Caudate nucleus (tissue), 63 donors: ENCODE measurements at places on chromosomes 2 and 18.

- no peak for DNase-seq
These were observed 178.8 kb upstream of the GLI2 start for GRCh38 chr2:120556911-120557310.

- DNase-seq = no peak
These were observed 18.7 kb upstream of the NCKAP5 start for GRCh38 chr2:133586978-133587377.

DNA sequence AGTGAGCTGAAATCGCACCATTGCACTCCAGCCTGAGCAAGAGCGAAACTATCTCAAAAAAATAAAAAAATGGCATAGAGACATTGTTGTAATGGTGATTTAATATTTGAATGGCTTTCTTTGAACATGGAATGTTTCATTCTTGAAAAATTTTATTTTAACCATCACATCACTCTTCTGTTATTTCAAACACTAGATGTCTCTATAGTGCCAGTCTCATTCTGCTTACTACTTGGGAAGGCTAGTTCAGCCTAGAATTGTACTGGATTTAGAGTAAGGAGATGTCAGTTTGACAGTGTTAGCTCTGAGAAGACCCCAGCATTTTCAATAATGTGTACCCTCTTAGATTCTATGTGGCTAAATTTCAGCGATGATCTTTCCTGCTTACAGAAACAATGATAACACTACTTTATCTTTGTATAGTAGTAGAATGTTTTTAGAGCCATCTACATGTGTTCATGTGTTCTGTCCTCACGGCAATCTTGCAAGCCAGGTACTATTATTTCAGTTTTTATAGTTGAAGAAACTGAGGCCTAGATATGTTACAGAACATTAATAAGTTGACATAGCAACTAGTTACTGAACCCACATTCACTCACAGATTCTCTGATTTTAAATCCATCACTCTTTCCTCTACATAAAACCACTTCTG is 142.9 kb upstream of the ZSWIM2 start:
- DNase-seq = no peak

DNA sequence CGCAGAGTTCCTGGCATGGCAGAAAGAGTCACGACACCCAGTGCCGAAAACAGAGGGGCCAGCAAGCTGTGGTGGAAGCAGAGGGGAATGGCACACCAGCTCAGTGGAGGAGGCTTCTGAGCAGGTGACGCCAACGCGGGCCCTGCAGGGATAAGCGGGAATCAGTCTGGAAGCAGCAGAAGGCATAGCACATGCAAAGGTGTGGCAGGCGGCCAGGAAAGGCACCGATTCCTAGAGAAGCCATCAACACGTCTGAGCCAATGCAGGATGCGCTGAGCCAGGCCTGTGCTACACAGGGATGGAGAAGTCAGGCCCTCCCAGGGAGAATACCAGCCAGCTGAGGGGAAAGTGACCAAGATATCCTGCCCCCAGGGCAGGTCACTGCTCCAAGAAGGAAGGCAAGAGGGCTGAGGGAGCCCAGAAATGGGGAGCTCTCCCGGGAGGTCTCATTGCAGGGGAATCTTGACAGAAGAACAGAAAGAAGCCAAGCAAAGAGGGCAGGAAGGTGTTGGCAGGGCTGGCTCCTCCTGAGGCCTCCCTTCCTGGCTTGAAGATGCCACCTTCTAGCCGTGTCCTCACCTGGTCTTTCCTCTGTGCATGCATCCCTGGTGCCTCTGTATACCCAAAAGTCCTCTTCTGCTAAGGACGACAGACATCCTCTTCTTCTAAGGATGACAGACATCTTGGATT is 16.3 kb downstream of the TEX51 start:
- DNase-seq = no peak

DNA sequence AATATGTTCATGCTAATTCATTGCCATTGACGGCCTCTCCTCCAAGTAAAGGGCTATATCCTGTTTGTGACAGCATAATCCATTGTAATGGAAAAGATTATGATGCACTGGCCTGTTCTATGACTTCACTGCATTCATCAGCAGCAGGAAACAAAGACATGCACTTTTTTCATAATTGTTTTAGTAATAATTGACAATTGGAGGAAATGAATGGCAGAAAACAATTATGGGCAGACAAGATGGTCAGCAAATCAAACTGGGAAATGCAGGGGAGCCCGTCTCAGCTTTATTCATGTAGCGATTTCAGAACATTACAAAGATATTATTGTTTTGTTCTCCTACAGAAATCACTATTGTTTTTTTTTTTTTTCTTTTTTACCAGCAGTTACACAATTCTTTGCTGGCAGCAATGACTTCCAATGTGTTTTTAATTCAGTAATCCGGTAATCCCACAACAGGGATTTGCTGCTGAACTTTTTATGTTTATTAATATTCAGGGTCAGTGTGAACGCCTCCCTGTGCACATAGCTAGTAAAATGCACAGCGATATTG is 33.8 kb upstream of the RASGRP3 start:
- no peak for DNase-seq

DNA sequence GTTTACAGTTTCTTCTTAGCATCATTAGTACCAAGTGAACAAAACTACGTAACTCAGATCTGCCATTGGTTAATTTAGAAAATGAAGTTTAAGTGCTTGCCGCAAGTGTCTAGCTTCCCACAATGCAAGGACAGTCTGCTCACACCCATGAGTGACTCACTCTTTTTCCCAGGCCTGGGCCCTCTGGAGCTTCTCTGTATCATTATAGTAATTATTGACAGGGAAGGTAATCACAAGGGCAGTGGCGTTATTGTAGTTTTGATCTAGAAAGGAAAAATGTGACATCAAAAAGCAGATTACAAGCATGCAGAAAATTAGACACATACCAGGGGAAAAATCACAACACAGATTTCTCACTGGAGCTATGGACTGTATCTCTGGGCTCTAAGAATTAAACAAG is 38.5 kb downstream of the NPC1 start:
- DNase-seq = no peak

GRCh38 chr2:156319811-156320485 is 12.6 kb downstream of the NR4A2 start:
- peak; percentile 47 for DNase-seq

DNA sequence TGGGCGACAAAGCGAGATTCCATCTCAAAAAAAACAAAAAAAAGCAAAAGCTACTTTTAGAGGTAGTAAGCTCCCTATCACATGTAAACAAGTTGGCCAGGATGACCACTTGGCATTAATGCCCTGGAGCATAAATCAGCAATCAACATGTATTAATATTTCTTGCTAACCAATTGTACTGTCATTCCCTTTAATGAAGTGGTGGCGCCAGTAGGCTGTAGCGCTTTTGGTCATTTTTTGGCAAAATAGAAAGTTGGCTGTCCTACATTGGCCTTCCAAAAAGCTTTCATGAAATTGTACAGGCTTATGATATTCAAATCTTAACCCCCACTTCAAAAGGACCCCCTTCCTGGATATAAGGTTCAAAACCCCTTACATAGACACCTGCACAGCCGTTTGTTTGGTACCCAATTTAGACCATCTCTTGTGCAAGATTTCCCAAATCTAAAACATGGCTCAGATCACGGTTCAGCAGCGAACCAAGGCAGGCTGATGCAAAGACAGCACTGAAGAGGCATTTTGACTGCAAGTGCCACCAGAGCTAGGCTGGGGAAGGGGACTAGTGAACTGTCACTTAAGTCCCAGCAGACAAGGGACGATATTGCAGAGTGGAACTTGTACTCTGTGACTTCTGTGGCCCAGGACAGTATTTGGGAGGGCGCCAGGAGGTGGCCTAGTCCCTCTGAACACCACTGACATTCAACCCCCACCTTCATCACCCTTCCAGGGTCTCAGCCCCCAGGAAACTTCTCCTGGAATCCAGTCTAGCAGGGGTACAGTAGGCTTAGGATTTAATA is 31.9 kb downstream of the SMAD7 start:
- DNase-seq = no peak

DNA sequence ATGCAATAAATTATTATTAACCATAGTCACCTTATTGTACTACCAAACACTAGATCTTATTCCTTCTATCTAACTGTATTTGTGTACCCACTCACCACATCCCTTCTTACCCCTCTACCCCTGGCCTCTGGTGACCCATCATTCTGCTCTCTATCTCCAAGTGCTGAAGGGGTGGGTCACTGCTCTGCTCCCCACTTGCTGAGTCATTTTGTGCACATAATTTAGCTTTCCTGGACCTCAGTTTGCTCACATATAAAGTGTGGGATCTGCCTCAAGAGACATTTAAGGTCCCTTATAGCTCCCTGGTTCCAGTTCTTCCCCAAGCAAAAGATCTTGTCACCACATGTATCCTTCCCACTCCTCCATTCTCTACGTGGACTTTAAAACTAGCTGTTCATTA is 169.4 kb downstream of the ZNF385B start:
- DNase-seq = no peak

DNA sequence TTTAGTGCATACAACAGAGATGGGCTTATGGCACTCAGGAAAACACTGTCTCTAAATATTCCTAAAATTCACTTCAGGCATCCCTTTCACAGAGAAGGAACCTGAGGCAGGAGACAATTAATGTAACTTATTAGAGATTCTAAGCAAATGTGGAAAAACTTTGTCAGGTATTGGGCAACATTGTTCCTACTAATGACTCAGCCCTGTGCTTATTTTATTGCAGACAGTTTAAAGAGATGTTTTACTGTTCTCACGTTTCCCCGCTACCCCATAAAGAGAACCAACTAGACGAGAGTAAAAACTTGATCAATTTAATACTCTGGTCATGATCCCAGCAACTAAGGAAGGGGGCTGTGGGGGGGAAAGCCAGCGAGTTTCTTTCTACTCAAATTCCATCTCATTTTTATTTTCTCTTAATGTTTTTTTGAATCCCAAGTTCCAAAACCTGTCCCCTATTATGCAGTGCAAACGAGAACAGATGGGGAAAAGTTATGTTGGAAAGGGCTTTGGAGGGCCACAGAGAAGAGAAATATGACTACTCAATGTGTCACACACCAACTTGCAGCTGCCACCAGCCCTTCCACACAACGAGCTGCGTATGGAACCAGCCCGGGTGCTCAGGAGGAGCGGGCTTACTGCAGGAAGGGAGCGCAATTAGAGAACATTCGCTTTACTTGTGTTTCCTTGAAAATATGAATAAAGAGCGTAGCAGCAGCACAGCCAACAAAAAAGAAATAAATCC is 18.7 kb upstream of the ACVR1 start:
- DNase-seq = no peak

GRCh38 chr2:229408356-229408755 is 137.3 kb upstream of the PID1 start:
- no peak for DNase-seq

GRCh38 chr2:42270757-42271156 is 90.3 kb downstream of the COX7A2L start:
- no peak for DNase-seq

- no peak for DNase-seq
These were observed 41.9 kb upstream of the ODC1 start for GRCh38 chr2:10489842-10490555.

GRCh38 chr2:161004379-161004778 is 155.8 kb upstream of the TANK start:
- DNase-seq = no peak

DNA sequence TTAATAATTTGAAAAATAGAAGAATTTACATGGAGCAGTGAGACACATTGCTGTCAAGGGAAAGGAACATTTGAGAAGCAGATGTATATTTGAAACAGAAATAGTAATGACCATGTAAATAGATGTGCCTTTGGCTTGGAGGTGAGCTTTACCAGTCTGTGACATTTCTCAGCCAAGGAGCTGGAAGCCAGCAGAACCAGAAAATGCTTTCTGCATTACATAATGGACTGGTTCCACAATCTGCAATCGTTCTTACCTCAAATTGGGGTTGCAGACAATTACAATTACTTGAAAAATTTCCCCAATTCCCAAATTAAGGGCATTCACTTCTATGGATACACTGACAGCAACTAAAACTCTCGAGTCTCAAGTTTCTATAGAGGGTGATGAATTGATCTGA is 59.7 kb downstream of the HNMT start:
- no peak for DNase-seq

- DNase-seq = no peak
These were observed 135.3 kb upstream of the SLC1A4 start for GRCh38 chr2:64853894-64854293.

DNA sequence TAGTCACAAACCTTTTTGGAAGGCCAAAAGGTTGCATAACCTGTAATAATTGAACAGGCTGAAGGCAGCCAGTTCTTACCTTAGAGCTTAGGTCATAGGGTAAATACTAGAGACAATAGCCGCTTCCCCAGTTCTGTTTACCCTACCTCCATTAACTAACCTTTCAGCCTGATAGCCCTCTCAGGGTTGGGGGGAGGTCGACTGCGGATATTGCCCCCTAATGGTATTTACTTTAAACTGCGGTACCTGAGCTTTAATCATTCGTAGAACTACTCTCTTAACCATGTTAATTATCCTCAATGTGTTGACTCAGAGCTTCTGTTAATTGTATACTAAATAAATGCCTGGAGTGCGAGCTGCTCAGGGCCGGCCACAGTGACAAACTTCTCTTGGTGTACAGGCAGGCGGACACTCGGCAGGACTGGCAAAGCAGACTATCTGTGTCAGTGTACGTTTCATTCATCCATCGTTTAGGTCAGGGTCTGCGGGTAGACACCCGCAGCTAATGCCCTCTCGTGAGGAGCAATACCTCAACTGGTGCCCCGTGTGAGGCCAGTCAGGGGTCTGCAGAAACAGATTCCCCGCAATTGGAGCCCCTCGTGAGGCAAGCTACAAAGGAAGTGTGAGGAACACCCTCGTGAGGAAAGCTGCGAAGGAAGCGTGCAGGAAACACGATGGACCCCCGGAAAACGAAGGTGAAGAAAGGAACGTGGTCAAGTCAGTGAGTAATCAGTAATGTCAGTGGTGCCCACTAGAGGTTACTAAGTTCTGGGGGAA is 115.3 kb upstream of the SCN7A start:
- no peak for DNase-seq

DNA sequence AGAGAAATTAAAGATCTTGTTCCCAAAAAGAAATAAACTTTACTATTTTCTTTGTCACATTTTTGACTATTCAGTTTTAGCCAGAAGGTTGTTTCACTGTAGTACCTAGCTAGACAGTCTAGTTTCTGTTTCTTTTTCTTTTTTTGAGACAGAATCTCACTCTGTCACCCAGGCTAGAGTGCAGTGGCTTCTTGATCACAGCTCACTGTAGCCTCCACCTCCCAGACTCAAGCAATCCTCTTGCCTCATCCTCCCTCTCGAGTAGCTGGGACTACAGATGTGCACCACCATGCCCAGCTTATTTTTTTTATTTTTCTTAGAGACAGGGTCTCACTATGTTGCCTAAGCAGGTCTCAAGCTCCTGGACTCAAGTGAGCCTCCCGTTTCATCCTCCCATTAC is 2.2 kb downstream of the RBM45 start:
- no peak for DNase-seq

- DNase-seq = no peak
These were observed 421.7 kb downstream of the TGIF1 start for GRCh38 chr18:3871687-3872086.

DNA sequence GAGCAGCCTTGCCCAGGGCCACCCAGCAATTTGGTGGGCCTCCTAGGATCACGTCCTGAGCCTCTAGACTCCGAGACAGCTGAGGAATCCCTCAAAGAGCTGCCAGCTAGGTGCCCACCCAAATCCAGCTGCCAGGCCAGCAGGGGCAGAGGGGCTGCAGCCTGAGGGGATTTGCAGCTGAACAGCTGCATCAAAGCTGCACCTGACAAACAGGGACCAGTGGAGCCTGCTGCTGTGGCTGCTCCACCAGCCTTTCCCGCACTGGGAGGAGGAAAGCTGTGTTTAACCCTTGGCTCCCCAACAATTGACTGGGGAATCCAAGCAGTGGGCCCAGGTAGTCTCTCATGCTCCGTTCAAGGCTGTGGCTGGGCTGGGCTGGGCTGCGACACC is 8.2 kb downstream of the ADRA2B start:
- DNase-seq = no peak

GRCh38 chr18:54141041-54141608 is 83.3 kb downstream of the MBD2 start:
- DNase-seq = no peak
